ENCODE measurements at places on chromosomes 1 and 21. TPM values are rescaled to one million over a fixed set of nuclear protein-coding genes. Genes with fewer than 3 reads are reported as not detected.

- no peak for DNase-seq
Observed at GRCh38 chr21:46426313-46427046, 32.2 kb upstream of the DIP2A start.

DNA sequence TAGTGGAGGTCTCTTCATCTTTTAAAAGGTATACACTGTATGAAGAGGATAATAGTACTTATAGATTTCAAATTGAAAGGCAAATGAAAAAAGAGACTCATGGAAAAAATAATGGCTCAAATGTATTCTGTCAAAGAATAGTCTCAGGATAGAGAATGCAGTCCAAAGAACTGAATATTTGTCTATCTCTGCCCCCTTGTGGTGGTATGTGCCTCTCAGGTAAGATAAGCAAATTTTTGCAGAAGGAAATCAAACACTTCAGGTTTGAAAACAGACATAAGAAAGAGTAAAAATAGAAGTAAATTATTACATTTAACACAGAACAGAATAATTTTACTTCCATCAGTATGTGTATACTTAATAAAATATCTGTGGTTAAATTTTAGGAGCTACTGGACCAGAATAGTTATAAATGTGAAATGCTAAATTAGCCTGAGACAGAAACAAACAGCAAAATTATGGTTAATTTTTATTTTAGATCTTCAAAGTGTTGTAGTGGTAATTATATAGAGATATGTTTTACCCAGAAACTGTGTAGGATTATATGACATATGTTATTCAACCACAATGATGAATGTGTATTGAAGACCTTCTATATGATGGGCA lies 164.4 kb upstream of the PALMD start:
- DNase-seq: no peak

GRCh38 chr1:182829285-182829932 lies 9.7 kb upstream of the DHX9 start:
- DNase-seq: no peak

DNA sequence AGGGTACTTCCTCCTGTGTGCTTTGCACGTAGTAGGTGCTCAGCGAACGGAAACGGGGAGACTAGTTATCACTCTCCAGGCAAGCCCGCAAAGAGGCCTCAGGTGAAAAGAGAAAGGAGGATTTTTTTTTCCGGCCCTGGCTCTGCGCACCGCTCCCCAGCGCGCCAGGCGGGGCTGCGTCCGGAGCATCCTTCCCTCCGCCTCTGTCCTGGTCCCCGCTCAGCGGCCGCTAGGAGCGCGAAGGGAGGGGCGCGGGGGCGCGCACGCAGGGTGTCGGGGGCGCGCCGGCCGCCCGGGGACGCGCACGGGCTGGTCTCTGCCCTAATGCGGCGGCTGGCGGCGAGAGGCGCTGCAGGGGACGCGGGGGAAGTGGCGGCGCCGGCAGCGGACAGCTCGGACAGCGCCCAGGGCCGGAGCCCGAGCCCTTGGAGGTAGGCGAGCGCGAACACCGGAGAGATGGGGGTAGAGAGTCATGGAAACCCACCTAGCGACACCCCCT lies 42.3 kb upstream of the NFASC start:
- no peak for DNase-seq

GRCh38 chr21:27674041-27674615 lies 707.2 kb upstream of the ADAMTS5 start:
- DNase-seq: no peak

DNA sequence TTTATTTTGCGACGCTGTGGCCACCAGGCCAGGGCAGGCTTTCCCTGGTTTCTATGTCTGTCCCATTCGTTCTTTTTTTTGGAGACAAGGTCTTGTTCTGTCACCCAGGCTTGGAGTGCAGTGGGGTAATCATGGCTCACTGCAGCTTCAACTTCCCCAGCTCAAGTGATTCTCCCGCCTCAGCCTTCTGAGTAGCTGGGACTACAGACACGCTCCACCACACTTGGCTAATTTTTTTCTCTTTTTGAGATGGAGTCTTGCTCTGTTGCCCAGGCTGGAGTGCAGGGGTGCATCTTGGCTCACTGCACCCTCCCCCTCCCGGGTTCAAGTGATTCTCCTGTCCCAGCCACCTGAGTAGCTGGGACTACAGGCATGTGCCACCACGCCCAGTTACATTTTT lies 43.4 kb upstream of the WNT4 start:
- no peak for DNase-seq

- no peak for DNase-seq
Observed at GRCh38 chr1:36628804-36629203, 146.1 kb upstream of the CSF3R start.

- no peak for DNase-seq
Observed at GRCh38 chr1:44628962-44629756, 45.1 kb downstream of the TMEM53 start.

DNA sequence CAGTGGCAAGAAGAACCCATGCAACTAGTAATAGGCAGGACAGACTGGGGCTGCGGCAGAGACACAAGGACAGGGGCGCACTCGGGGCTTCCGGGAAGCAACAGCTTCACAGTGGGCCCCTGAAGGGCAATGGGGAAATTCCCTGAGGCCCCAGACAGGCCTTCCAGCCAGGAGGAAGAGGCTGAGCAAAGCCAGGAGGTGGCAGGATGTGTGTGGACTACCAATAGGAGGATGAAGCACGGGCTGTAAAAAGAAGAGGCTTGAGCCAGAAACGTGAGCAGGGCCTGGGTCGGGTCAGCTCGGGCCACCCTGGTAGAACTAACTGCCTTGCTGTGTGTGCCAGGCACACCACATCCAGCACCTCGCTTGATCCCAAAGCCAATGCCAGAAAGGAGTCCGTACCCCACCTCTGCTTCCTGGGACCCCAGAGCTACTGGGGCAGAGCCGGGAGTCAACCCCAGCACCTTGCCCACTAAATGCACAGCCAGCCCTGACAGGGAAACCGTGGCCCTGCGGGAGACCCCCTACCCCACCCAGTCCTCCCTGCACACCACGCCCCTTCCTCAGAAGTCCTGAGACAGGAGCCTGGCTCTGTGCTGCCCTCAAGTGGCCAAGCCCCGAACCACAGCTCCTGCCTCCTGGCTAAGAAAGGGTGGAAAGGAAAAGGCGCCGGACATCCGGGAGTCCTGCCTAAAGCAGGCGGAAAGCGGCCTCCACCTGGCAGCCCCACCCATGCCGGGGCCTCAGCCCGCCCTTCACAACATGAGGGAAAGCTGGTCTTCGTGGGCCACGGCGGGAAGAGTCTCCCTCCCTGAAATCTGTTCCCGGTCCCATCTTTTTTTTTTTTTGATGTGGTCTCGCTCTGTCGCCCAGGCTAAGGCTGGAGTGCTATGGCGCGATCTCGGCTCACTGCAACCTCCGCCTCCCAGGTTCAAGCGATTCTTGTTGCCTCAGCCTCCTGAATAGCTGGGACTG lies 33.7 kb downstream of the TTC39A start:
- DNase-seq: peak; percentile 47

GRCh38 chr1:206685334-206685768 lies 646 bp downstream of the MAPKAPK2 start:
- DNase-seq: peak; percentile 39

- DNase-seq: no peak
Observed at GRCh38 chr1:206843626-206844025, 21.8 kb upstream of the IL20 start.

- DNase-seq: no peak
Observed at GRCh38 chr1:109821221-109821669, 57.5 kb upstream of the EPS8L3 start.

- peak; percentile 6 for DNase-seq
Observed at GRCh38 chr1:193417403-193417802, 231.0 kb upstream of the B3GALT2 start.

DNA sequence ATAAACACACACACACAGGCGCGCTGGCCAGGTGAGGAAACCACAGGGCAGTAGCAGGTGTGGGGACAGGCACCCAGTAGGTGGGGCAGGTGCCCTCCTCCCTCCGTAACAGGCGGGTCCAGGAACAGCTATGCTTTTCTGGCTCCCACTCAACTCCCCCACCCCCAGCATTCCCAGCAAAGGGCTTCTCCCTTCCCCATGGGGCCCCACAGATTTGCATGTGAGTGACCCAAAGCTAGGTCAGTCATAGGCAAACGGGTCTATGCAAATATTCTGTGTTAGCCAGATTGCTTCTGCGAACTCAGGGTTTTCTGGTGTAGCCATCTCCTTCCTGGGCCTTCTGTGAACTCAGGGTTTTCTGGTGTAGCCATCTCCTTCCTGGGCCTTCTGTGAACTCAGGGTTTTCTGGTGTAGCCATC lies 114.2 kb downstream of the SIK1 start:
- peak; percentile 56 for DNase-seq

GRCh38 chr21:45277101-45278045 lies 10.3 kb downstream of the POFUT2 start:
- DNase-seq: no peak

GRCh38 chr1:211183747-211184313 lies 49.9 kb upstream of the KCNH1 start:
- peak; percentile 2 for DNase-seq

DNA sequence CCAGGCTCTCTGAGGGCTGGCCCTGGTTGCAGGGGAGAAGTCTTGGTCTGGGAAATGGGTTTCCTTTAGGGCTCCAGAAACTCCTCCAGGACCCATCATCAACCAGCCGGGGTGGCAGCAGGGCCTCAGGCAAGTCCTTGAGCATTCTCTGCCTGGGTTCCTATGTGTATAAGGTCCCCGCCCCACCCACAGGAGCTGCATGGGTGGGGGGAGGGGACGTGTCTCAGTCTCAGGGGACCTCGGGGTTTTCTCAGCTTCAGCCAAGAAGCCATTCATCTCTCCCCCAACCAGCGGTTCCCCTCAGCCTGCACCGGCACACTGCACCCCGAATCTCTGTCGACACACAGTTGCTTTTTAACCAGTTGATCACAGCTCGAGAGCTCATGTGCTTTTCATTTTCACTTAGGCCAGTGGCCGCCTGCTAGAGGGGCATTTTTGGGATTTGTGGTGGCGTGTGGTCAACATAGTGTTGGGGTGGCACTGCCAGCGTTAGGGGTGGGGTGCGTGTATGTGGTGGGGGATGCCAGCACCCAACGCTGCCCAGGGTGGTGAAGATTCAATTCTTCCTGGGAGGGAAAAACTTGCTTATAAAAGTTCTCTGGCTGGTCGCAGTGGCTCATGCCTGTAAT lies 6.5 kb downstream of the RUNX3 start:
- peak; percentile 41 for DNase-seq

DNA sequence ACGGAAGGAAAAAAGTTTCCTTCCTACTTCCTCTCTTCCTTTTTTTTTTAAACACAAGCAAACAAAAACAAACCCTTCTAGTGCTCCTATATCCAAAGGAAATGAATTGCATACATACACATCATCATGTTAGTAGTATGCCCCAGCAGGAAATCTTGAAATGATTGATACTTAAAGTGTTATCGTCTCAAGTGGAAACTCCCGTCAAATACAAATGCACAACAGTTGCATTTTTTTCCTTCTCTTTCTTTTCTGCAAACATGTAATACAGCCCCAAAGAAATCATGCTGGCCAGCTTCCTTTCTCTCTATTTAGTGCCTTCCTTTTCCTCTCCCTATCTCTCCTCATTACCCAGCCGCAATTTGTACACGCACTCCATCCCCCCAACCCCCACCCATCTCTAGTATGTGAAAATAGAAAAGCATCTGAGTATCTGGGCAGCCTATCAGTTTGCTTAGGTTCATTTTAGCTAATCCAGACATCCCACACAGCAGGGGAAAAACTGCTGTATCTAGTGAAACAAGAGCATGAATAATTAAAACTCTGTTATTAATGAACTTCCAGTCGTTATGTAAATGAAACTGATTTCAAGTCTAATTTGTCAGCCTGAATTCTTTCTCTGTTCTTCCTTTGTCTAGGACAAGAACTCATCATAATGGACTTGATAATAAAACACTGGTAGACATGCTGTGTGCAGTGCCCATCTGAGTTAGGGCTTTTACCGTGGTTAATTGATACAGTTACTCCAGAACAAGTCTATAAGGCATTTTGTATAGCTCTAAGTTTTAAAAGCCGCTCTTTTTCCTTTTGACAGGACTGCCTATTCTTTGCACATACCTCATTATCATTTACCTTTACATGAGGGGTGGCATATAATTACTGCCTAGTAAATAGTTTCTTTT lies 336.5 kb upstream of the ADGRL2 start:
- DNase-seq: no peak

DNA sequence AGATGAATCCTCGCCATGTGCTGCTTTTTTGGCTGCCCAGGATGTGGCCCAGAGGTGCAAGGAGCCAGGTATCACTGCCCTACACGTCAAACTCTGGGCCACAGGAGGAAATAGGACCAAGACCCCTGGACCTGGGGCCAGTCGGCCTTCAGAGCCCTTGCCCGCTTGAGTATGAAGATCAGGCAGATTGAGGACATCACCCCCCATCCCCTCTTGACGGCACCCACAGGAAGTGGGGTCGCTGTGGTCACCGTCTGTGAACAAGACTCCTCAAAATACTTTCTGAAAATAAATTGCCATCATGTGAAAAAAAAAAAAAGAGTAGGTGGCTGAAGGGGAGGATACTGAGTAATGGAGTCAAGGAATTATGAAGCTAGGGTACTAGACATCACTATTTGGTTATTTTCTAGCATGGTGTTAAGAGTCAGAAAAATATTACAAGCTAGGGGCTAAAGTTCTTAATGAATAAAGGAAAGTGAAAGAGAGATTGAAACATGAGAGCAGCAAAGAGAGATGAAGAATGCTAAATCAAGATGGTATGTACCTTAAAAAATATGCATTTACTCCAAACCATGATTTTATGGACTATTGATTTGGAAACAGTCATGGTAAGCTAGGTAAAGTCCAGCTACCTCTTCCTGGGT lies 84.9 kb downstream of the CLEC20A start:
- DNase-seq: no peak

GRCh38 chr1:241828463-241829021 lies 19.5 kb upstream of the EXO1 start:
- no peak for DNase-seq

DNA sequence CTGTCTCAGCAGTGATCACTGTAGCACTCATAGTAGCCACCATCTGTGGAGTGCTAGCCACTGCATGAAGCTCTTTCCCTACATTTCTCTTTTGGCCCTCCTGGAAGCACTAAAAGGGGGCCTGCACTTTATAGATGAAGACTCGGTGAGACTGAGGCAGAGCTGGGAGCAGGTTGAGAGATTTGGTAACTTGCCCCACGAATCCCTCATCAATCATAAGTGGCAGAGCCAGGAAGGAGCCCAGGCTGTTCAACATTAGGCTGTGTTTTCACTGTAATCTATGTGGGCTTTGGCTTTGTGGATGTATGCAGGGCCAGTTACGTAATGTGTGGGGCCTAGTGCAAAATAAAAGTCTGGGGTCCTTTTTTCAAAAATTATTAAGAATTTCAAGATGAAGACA lies 13.3 kb upstream of the ETV3 start:
- DNase-seq: no peak

GRCh38 chr1:67346982-67347381 lies 39.3 kb downstream of the IL12RB2 start:
- no peak for DNase-seq

DNA sequence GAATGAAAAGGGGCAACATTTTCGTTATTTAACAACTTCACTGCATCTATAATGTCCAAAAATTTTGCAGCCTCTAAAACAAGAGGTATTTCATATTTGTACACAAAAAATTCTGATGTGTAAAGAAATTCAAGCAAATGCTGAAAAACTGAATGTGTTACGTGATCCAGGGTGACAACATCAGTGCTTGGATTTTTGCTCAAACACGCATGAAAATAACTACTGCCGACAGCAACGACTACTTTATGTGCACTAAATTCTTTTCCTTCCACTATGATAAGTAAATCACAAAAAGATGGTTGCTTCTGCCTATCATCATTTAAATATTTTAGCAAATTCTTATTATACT lies 53.4 kb upstream of the ASPM start:
- no peak for DNase-seq

NUAK2 gene
- 9.9 TPM for total RNA-seq

LYSMD1 gene
- 0.54 TPM for total RNA-seq

GNG4 gene
- total RNA-seq: not detected

ITLN2 gene
- not detected for total RNA-seq

PTGS2 gene
- 0.96 TPM for total RNA-seq

TAGLN2 gene
- 503 TPM for total RNA-seq

CBS gene
- total RNA-seq: not detected

All from CD4-positive, CD25-positive, alpha-beta regulatory T cell (primary cell).